ENCODE measurements at places on chromosomes 3 and 15.

DNA sequence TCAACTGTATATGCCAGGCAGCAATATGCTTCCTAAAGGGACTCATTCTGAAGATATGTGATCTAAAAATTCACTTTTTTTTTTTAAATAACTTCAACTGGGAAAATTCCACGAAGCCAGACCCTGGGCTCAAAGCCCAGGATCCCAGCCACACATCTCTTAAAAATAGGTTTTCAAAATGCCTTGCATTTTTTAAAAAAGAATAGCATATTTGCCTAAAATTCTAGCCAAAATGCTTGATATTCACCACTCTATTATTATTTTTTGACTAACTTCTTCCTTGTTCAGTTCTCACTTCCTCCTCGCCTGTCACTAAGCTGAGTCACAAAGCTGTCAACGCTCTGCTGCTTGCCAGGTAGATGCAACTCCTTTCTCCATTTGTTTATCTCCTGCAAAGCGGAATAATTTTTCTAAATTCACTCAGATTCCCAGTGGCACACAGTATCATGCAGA is 28.0 kb upstream of the VGLL4 start:
- no peak for DNase-seq

- no peak for DNase-seq
Measured at GRCh38 chr3:78613421-78613879, 1154.3 kb downstream of the ROBO1 start.

GRCh38 chr3:38017445-38018295 is 11.8 kb downstream of the PLCD1 start:
- no peak for DNase-seq

DNA sequence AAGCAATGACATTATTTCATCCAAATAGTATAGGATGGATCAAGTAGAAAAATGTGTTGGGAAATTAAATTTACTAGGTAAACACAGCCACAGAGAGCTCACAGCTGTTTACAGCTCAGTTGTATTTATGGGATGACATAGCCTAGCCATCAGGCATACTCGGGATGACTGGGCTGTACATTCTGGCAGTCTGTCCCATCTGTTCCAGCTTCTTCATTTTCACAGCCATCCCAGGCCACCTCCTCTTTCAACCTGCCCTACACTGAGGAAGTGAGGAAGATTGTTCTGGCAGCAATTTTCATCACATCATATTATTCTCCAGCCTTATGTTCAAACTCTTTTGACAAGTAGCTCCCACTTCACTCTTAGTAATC is 98.4 kb upstream of the PFN2 start:
- no peak for DNase-seq

DNA sequence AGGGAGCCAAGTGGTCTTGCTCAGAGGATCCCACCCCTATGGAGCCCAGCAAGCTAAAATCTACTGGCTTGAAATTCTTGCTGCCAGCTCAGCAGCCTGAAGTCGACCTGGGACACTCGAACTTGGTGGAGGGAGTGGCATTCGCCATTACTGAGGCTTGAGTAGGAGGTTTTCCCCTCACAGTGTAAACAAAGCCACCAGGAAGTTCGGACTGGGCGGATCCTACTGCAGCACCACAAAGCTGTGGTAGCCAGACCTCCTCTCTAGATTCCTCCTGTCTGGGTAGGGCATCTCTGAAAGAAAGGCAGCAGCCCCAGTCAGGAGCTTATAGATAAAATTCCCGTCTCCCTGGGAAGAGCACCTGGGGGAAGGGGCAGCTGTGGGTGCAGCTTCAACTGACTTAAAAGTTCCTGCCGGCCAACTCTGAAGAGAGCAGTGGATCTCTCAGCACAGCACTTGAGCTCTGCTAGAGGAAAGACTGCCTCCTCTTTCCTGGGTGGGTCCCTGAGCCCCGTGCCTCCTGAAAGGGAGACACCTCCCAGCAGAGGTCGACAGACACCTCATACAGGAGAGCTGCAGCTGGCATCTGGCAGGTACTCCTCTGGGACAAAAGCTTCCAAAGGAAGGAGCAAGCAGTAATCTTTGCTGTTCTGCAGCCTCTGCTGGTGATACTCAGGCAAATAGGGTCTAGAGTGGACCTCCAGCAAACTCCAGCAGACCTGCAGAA is 576.3 kb upstream of the NECTIN3 start:
- DNase-seq, result no peak

DNA sequence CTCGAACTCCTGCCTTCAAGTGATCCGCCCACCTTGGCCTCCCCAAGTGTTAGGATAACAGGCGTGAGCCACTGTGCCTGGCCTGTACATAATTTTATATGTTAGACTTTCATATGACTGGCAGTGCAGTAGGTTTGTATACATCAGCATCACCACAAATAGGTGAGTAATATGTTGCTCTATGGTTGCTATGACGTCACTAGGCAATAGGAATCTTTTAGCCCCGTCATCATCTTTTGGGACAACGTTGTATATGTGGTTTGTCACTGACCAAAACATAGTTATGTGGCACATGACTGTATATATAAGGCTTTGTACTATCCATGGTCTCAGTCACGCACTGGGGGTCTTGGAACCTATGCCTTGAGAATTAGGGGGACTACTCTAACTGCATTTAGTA is 17.0 kb upstream of the DNAJC19 start:
- no peak for DNase-seq

DNA sequence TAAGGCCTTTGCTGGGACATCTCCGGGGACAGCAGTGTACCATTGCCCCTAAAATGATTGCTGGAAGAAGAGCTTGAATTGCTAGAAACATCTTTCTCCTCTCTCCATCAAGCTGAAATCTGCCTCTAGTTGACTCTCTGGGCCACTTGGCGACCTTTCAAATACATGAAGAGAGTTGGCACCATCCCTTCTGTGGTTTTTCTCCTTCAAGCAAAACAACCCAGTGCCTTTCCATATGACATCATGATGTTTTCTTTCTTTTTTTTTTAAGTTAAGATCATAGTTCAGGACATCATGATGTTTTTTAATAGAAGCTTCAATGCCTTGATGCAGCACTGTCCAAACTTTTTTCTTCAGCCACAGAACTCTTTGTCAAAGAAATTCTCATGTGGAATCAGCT is 144.0 kb upstream of the PTPRG start:
- DNase-seq, result no peak

- DNase-seq, result no peak
Measured at GRCh38 chr3:181794011-181794790, 82.5 kb downstream of the SOX2 start.

- no peak for DNase-seq
Measured at GRCh38 chr3:189188466-189188865, 16.7 kb downstream of the TPRG1 start.

DNA sequence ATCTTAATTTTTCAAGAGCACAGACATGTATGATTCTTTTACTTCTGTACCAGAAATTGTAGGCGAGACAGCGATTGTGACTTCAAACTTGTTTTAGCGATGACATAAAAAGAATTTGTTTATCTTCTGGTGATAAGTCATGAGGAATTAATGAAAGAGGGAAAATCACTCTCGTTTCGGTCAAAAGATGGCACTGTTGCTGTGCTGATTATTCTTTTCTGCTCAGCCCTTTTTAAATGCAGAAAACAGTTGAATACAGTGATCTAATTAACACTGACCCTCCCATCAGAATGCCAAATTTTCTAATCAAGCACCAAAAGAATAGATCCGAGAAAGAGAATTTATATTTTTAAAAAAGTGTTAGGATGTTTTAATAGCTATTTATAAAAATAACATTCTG is 52.6 kb downstream of the NSUN3 start:
- DNase-seq, result no peak

DNA sequence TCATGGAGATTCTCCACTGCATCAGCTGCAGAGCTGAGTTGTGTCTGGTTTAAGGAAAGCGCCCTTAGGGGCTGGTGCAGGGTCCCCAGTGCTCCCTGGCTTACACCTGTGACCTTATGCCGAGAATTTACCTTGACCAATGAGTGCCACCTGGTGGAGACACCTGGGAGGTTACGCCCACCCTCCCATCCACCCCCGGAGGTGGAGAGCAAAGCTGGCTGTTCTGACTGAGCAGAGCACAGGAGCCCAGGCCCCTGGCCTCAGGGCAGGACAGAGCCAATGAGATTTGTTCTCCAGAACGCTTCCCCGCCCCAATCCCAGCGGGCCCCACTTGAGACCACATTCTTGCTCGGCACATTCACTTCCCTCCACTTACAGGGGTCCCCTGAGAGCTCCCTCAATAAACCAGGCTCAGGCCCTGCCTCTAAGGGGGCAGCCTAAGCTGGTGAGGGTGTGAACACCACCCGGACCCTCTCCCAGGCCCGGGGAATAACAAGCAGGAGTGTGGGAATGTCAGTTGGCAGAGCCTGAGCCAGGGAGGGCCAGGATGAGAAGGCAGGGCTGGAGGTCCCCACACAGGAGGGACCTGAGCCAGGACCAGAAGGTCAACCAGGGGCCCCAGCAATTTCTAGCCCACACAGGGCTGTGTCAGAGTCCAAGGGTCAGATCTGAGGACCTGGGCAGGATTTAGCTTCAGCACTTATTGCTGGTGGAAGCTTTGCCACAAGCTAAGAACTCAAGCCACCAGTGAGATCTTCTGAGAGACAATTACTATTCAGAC is 117.1 kb downstream of the TPRA1 start:
- no peak for DNase-seq

GRCh38 chr3:72376956-72377710 is 471.1 kb downstream of the SHQ1 start:
- DNase-seq, result no peak

- no peak for DNase-seq
Measured at GRCh38 chr3:187369089-187369447, 883 bp downstream of the RTP4 start.

DNA sequence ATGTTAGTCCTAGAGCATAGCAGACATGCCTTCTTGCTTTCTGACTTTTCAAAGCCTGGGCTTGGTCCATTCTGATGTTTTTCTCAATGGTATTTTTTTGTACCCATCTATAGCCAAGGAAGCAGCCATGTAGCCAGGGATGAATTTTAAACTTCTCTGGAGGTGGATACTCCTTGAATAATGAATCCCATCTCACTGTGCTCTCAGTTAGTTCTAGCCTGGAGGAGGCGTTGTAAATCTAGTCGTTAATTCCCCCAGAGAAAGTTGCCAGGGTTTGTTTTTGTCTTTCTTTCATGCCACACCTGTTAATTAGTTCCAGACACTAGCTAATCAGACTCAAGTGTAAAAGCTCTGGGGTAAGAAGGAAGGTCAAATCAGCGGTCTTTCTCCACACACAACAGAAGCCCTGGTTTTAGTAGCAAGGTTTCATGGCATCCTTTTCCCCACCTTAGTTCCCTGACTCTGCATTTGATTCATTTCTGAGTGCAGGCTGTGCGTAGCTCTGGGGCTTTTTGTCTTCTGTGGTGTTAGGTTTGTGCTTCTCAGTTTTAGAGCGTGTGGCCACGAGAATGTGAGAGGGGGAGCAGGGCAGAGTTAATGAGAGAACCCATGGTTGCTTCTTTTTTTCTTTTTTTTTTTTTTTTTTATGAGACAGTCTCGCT is 19.7 kb downstream of the PTPRG start:
- DNase-seq, result no peak

- DNase-seq, result no peak
Measured at GRCh38 chr15:60399246-60399915, 1.6 kb upstream of the ANXA2 start.

DNA sequence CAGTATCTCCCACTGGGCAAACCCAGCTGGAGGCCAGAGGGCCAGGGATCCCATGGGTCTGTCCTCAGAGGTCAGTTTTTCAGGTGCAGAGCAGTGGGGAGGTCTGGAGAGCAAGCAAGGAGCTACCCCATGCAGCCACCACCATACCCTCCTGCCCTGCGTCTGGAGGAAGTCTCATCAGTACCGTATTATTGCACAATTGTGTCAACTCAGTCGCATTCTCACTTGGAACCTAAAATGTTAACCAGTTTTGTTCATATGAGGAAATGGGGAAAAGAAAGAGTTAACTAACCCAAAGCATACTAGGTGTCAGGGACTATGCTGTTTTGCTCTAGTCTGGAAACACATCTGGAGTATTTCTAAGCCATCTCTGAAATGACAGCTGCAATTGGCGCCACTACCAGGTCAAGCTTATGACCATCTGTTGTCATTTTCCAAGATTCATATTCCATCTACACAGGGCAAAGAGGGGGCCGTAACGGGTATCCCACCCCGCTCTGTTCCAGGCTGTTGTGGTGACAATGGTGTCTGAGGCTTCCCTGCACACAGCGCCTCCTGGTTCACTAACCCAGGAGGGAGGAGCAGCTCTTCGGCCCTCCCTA is 16.9 kb upstream of the APBA2 start:
- no peak for DNase-seq

DNA sequence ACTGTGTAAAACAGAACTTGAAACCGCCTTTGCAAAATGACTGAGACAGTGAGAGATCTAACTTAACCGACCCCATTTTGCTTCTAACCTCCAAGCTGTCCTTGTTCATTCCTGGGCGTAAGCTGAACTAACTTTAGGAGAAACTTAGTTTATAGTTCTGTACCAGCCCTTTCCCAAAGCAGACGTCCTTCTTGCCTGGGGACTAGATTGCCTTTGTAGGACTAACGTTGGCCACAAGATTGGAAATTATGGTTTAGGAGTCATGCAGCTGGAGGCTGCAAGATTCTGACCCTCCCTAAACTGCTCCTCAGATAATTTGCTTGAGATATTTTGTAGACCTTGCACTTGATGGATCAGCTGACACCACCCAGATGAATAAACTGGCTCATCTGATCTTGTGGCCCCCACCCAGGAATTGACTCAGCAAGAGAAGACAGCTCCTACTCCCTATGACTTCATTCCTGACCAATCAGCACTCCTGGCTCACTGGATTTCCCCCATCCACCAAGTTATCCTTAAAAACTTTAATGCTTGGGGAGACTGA is 219.9 kb upstream of the PROK2 start:
- DNase-seq, result no peak

- DNase-seq, result no peak
Measured at GRCh38 chr3:30667280-30667651, 60.9 kb downstream of the TGFBR2 start.

- no peak for DNase-seq
Measured at GRCh38 chr3:129277829-129278271, 820 bp upstream of the HMCES start.

GRCh38 chr15:46523701-46524100 is 888.9 kb downstream of the SQOR start:
- no peak for DNase-seq

GRCh38 chr3:183514021-183514420 is 41.5 kb downstream of the KLHL6 start:
- no peak for DNase-seq

DNA sequence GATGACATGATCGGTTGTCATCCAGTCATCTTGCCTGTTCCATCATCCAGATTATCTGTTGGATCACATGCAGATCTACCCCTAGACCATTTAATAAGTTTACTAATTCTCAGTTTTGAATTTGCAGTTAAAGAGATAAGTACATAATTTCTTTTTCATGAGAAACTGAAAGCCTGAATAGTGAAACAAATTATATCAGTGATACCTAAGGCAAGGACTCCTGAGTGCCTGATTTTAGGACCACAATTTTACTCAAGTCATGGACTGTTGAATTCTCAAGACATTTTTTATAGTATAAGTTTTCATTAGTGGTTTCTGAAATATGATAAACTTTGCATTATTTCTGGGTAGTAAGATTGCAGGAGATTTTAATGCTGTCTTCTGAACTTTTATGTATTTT is 13.2 kb downstream of the SIDT1 start:
- DNase-seq, result no peak
